Activated CD8-positive, alpha-beta memory T cell treated with anti-CD3 and anti-CD28 coated beads for 4 hours (primary cell): ENCODE measurements at places on chromosomes 11 and 22.

DNA sequence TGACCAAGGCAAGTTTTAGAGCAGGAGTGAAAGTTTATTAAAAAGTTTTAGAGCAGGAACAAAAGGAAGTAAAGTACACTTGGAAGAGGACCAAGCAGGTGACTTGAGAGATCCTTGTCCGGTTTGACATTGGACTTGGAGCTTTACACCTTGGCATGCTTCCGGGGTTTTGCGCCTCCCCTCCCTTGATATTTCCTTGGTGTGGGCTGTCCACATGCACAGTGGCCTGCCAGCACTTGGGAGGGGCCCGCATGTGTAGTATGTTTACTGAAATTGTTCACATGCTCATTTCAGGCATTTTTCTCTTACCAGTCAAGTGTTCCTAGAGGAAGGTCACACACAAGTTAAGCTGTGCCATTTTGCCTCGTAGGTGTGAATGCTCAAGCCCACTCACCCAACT lies 19.0 kb upstream of the THRSP start:
- no peak for DNase-seq

DNA sequence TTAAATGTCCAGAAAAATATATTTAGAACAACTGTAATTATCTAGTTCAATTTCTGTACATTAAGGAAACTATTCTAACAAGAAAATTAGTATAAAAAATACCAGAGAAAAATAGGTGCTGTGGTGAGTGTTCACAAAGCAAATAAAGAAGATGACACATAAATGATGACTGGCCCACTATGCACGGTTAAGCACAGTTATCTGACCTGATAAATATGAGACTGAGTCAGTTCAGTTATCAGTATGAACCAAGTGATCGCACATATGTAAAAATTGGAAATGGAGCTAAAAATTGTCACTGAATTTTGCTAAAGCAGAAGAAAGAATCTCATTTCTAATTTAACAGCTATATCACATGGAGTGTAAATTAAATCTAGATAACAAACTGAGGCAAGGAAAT lies 18.8 kb upstream of the MAML2 start:
- DNase-seq = no peak

GRCh38 chr11:11047851-11048610 lies 190.2 kb upstream of the ZBED5 start:
- no peak for DNase-seq

- no peak for DNase-seq
Observed at GRCh38 chr11:8713760-8714454, 31.3 kb downstream of the RPL27A start.

- DNase-seq = no peak
Observed at GRCh38 chr11:95584180-95584579, 205.4 kb downstream of the FAM76B start.

- DNase-seq = no peak
Observed at GRCh38 chr11:25408146-25408545, 911.3 kb downstream of the LUZP2 start.

- DNase-seq = no peak
Observed at GRCh38 chr22:44200855-44201550, 20.3 kb downstream of the PARVG start.

DNA sequence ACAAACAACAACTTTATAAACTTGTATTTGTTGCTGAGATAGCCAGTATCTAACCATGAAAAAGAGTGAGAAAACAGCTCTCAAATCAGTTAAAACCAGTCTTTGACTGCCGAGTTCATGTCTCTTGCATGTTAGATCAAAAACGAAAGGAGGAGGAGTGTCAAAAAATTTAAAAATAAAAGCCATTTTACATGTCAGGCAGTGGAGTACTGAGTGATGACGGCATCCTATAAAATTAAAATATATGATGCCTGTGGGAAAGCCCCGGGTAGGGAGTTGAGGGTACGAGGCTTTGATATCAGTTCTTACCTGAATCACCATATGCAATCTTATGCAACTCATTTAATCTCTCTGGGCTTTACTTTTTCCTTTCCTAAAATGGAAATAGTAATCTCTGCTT lies 117.3 kb downstream of the ETS1 start:
- DNase-seq = no peak

DNA sequence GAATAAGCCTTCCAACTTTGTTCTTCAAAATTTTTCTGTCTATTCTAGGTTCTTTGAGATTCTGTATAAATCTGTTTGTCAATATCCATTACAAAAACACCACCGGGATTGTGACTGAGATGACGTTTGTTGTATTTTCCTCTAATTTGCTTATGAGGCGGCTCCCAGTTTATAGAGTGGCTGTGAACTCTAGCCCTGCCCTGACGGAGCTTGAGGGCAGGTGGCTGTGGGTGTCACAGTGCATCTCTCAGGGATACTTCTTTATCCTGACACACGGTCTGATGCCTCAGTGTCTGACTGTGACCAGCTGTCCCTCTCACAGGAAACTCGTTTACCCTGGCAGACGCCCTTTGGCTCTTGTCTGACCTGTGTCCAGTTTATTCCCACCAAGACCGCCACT lies 53.7 kb upstream of the ATXN10 start:
- no peak for DNase-seq

- no peak for DNase-seq
Observed at GRCh38 chr11:94880216-94880615, 93.1 kb downstream of the CWC15 start.

GRCh38 chr11:24642648-24643047 lies 145.8 kb downstream of the LUZP2 start:
- DNase-seq = no peak
